ENCODE measurements at places on chromosomes 2 and 18.

DNA sequence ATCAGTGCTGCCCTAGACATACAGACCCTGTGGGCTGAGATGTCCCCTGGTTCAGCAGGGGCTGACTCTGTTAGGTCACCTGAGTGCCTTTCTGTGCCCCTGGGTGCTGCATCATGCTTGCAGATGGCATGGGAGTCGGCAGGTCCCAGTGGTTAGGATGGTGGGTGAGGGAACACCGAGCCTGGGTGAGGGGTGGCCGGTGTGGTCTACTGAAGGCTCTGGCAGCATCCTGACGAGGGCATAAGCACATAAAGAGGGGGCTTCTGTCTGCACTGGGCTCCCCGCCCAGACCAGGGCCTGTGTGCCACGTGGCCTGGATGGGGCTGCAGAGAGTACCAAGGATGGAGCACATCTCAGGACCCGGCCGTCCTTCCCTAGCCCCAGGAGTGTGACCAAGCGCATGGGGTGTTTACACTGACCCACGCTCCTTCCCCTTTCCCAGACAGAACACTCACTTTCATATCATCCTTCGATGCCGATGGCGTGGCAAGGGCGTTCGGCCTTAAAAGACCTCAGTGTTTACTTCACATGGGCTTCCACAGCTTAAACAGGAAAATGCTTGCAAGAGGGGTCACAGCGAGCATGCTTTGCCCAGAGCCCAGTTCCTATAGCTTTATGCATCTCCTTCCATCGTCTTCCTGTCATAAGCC is 115.1 kb downstream of the STPG4 start:
- no peak for DNase-seq

- no peak for DNase-seq
Observed at GRCh38 chr2:206585335-206585734, 57.0 kb upstream of the FAM237A start.

DNA sequence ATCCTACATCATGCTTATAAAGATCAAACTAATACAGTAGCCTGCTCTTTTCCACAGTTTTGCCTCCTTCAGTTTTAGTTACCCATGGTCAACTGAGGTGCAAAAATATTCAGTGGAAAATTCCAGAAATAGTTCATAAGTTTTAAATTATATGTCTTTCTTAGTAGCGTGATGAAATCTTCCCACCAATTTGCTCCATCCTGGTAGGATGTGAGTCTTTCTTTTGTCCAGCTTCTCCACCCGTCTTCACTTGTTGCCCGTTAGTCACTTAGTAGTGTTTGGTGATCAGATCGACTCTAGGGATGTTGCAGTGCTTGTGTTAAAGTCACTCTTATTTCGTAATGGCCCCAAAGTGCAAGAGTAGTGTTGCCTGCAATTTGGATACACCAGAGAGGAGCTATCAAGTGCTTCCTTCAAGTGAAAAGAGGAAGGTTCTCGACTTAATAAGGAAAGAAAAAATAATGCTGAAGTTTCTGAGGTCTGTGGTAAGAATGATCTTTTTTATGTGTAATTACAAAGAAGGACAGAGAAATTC is 57.0 kb downstream of the CEP192 start:
- no peak for DNase-seq

DNA sequence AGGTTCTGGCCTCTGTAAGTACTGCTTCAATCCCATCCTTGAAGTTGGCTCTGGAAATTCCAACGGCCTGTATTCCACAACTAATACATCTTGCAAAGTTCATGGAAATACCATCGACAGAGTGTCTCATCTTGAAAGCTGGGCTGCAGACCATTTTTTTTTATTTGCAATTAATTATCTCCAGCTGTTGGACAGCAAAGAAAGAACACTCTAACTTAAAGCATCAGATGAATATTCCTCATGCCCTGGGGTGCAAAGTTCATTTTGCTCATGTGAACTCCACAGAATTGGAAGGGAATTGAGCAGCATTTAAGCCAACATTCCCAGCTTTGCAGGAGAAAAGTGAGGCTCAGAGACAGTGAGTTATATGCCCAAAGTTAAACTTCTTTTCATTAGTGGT is 96.5 kb upstream of the PIEZO2 start:
- DNase-seq = no peak

GRCh38 chr2:206336861-206337260 is 62.4 kb downstream of the ZDBF2 start:
- DNase-seq = no peak

- no peak for DNase-seq
Observed at GRCh38 chr2:120852200-120852815, 116.6 kb downstream of the GLI2 start.

GRCh38 chr18:49168281-49168985 is 217.7 kb upstream of the SMAD7 start:
- no peak for DNase-seq

DNA sequence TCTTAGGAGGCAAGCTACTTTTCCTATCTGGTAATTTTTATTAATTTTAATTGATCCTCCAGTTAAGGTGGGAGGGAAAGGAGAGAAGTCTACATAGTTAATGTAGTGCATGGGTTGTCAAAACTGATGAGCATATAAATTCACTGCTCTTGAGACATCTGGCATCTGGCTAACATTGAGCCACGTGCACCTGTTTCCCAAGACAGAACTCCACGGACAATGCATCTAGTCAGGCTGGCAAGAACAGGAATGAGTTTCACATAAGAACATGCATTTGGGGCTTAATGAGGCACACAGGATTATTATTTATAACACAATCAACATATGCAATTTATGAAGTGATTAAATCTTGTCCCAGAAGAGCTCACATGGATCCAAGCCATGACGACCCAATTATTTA is 16.2 kb upstream of the RAB1A start:
- DNase-seq = no peak

DNA sequence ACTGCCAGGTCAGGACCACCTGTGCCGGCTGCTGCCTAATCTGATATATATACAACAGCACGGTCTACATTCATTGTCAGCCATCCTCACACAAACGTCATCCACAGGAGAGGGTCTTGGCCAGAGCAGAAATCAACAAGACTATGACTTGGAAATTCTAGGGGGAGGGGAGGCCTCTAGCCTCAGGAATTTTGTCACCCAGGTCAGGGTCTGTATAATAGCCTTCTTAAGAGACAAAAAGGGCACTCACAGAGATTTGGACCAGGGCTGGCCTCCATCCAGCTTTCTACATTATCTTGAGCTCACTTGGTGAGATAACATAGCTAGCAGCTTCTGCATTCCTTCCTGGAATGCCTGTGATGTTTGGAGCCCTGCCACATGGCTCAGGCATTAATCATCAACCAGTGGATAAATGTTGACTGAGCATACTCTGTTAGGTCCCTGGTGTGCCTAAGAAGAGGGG is 50.4 kb upstream of the CTIF start:
- no peak for DNase-seq

DNA sequence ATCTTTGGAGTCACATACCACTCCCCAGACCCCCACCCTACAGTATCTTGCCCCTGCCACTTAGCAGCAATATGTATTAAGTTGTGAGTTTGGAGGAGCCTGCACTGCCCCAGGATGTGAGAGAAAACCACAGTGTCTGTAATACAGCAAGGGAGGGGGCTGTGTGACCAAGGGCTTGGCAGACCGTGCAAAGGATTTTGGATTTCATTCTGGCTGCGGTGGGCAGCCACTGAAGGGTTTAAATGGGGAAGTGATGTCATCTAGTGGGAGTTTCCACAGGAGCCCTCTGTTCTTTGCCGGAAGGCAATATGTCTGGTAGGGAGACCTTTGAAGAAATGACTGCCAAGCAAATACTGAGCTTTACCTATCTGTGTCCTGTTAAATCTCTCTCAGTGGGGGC is 202.4 kb downstream of the FHOD3 start:
- no peak for DNase-seq

GRCh38 chr2:97848306-97848705 is 134.9 kb downstream of the ZAP70 start:
- DNase-seq = no peak
